ENCODE measurements at places on chromosomes 13 and 19.

- no peak for DNase-seq
Observed at GRCh38 chr13:78595495-78596398, 7.6 kb downstream of the POU4F1 start.

- no peak for DNase-seq
Observed at GRCh38 chr13:68170961-68171360, 940.8 kb upstream of the PCDH9 start.

GRCh38 chr19:51391073-51391611 is 751 bp upstream of the C19orf84 start:
- DNase-seq, result no peak

DNA sequence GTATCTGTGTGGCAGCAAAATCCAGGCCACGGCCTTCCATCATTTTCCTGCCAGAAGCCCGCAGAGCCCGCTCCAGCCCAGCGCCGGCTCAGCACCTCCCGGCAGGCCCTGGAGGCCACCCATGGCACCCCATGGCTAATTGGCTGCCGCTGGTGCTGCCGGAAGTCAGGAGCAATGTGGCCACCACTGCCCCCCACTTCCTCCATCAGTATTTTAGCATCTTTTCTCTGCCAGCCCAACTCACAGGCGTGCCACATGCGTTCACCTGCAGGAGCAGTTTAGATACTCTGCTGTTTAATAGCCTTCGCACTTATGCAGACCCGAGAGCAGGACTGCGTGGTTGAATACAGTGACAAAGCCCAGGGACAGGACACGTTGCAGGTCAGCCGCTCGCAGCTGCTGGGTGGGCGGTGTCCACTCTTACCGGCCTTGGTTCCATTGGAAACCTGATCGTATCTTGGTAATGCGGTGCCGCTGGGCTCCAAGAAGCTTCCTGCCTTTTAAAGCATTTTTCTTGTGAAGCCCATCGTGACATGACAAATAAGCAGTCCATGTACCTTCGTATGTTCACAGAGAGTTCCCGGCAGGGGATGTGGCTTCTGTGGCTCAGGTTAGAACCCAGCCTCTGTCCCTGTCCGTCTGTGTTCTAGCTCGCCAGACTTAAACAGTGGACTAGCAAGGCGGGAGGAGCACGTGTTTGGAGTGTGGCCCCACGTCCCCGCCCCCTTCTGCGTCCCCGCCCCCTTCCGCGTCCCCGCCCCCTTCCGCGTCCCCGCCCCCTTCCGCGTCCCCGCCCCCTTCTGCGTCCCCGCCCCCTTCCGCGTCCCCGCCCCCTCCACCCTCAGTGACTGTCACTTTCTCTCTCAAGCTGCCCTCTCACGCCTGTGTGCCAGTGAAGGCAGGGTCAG is 162.0 kb upstream of the SOX1 start:
- no peak for DNase-seq

- no peak for DNase-seq
Observed at GRCh38 chr13:80563439-80563838, 222.5 kb upstream of the SPRY2 start.

DNA sequence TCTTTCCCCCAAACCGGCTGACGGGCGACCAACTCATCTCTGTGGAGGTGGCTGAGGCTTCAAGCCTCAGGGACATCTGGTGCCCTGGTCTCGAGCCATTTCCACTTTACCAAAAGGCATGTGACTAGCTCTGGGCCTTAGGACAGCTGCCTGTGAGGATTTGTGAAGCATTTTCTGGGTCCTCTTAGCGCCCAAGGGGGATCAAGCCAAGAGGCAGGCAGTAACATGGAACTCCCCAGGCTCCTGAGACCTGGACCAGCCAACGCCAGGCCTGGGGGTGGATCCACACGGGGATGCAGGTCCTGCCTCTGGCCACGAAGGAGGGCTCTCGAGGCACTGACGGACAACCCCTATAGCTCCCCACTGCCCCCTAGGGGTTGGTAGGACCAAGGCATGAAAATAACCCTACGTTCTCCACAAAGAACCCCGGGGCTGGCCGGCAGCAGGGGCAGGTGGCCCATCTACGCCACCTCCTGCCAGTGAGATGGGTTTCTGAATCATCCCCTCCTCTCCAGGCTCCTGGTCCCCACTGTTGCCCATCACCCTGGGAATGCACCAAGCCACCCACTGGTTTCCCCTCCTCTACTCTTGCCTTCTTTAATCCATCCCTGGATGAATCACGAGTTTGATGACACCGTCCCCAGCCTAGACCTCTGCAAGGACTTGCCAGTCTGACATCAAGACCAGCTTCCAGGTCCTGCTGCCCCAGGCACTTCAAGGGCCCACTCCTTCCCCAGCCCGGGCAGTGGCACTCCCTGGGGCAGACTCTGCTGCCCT is 7.0 kb upstream of the MYDGF start:
- DNase-seq, result peak; percentile 39

GRCh38 chr19:1400281-1401137 is 833 bp downstream of the GAMT start:
- no peak for DNase-seq

DNA sequence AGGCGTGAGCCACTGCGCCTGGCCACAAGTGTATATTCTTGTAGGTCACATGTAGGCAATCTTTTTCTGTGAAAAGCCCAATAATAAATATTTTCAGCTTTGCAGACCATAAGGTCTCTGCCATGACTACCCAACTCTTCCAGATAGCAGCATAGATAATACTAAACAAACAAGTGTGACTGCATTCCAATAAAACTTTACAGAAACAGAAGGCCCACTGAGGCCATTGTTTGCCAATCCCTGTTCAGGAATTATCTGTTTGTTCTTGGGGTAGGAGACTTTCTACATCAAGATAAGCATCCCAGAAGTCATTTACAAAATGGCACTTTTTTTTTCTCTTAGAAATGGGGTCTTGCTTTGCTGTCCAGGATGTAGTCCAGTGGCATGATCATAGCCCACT is 2.8 kb upstream of the ZNF329 start:
- DNase-seq, result no peak

GRCh38 chr13:100941377-100942368 is 267.1 kb upstream of the TMTC4 start:
- DNase-seq, result no peak

DNA sequence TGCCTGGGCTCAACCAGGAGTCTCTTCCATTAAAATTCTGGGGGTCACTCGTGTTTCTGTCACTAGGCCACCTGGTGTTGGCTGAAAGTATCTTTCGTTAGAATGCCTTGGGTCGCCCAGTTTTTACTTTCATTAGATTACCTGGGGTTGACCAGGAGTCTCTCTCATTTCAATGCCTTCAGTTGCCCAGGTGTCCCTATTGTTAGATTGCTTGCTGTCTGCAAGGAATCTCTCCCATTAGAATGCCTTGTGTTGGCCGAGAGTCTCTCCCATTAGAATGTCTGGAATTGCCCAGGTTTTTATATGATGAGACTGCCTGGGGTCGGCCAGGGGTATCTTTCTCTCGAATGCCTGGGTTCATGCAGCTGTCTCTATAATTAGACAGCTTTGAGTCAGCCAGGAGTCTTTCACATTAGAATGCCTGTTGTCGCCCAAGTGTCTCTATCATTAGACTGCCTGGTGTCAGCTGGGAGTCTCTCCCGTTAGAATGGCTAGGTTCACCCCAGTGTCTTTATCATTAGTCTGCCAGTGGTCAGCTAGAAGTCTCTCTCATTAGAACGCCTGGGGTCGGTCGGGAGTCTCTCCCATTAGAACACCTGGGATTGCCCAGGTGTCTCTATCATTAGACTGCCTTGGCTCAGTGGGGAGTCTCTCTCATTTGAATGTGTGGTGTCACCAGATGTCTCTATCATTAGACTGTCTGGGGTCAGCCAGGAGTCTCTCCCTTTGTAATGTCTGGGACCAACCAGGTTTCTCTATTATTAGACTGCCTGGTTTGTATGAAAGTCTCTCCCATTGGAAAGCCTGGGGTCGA is 1446.8 kb downstream of the UQCRFS1 start:
- no peak for DNase-seq

- DNase-seq, result no peak
Observed at GRCh38 chr13:31409678-31410356, 210.0 kb downstream of the B3GLCT start.

GRCh38 chr19:17671906-17672305 is 16.2 kb downstream of the UNC13A start:
- peak; percentile 45 for DNase-seq

GRCh38 chr19:7603919-7604318 is 8.3 kb downstream of the CAMSAP3 start:
- DNase-seq, result no peak

DNA sequence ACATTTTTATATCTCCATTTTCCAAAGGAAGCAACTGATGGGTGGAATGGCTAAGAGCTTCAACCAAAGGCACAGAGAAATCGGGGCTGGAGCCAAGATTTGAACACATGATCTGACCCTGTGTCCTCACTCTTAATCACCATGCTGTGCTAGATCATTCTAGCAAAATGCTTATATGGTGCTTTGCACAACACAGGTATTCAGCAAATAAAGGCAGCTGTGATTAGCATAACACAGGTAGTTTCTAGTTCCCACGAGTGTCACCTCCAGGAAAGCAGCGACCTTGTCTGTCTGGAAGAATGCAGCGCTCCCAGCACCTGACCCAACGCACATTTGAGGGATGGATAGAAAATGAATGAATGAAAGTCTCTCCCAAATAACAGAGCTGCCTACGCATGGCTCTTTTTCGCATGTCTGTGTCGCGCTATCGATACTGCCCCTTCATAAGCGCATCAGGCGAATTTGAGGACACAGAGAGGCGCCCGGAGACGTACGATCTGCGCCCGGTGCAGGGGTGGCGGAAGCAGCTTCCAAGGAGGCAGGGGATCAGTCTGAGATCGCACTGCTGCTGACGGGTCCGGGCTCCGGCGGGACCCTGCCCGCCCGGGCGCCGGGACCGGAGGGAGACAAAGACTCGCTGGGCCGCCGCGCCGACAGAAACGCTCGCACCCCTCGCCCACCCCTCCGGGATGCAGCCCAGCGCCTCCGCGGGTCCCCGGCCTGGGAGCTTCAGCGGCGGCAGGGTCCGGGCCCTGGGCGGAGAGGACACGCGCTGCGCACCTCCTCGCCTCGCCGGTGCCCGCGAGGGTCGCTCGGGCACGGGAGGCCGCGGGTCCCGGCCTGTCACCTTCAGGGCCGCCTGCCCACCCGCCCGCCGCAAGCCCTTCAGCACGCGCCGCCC is 609 bp downstream of the EPS15L1 start:
- peak; percentile 42 for DNase-seq

GRCh38 chr13:37342205-37342604 is 236.7 kb upstream of the CSNK1A1L start:
- DNase-seq, result no peak

DNA sequence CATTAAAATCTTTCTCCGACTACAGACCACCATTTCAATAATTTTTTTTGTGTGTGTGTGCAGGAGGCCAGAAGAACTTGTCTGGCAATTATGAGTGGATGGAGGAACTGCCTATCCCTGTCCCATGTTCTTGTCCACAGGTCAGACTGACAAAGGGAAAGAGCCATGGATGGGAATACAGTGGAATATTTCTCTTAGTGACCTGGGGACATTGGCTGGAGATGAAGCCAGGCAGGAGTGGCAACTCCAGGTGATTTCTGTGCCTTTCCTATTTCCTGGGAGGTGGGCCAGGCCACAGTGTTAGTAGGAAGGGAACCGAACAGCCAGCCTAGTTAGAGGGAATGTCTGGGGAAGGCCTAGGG is 3.7 kb downstream of the PSG9 start:
- DNase-seq, result no peak

DNA sequence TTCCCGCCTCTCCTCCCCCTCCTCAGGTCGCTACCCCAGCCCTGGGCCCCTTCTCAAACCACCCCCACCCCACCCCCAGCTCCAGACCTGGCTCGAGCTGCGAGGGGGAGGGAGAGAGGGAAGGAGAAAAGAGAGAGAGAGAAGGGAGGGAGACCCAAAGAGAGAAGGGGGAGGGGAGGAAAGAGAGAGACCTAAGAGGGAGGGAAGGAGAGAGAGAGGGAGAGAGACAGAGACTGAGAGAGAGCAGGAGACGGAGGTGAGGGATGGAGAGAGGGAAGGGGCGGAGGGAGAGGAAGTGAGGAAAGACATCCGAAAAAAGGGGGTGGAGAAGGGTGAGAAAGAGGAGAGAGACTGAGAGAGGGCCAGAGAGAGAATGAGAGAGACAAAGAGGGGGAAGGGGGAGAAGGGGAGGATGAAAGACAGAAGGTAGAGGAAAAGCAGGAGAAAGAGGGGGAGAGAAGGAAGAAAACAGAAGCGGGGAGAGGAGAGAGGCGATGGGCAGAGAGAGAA is 2.0 kb upstream of the SPACA6 start:
- no peak for DNase-seq

DNA sequence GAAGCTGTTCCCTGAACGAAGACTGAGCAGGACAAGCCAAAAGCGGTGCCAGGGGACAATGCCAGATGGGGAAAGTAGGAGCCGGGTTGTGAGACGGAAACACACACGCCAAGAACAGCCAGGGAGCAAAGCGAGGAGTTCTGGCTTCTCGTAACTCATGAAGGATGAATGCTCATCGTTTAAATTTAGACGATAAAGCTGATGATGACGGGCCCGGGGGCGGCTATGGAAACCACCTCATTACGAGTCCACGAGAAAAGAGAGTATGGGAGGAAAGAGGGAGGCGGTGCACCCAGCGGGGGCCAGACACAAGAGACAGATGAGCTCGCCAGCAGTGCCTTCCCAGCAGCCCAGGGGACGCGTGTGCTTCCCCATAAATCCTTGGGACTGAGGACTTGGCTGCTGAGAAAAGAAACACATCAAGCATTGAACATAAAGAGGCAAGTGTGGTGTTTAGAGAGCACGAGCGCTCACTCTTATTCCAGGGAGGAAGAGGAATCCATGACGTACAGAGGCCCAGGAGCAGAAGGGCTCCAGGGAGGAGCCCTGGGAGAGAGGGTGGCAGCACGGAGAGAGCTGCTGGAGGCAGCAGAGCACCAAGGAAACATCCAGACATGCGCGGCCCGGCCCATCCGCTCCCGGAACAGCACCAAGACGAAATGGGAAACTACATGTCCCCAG is 70.7 kb downstream of the EPS15L1 start:
- DNase-seq, result peak; percentile 26

GRCh38 chr19:19179548-19180441 is 9.7 kb upstream of the MEF2B start:
- no peak for DNase-seq

- DNase-seq, result no peak
Observed at GRCh38 chr13:25905611-25906010, 146.2 kb downstream of the SHISA2 start.

- DNase-seq, result no peak
Observed at GRCh38 chr13:110363010-110363409, 55.9 kb downstream of the COL4A2 start.

GRCh38 chr19:2248136-2249009 is 750 bp upstream of the AMH start:
- DNase-seq, result no peak

- no peak for DNase-seq
Observed at GRCh38 chr19:45502111-45502510, 3.9 kb downstream of the PPM1N start.

GRCh38 chr19:17530586-17530985 is 19.1 kb downstream of the PGLS start:
- DNase-seq, result no peak
